Dermis microvascular lymphatic vessel endothelial cell (primary cell): ENCODE measurements at places on chromosomes 3 and 15. TPM values are rescaled to one million over a fixed set of nuclear protein-coding genes. Genes with fewer than 3 reads are reported as not detected.

CCDC13 gene
- total RNA-seq = 0.13 and 0.25 TPM in 2 replicates

GPR160 gene
- total RNA-seq = 1.0 and 1.8 TPM in 2 replicates

ARHGEF3 gene
- 8.3 and 10.6 TPM in 2 replicates for total RNA-seq

B3GALNT1 gene
- total RNA-seq = 11.9 and 12.9 TPM in 2 replicates

BFSP2 gene
- total RNA-seq = not detected in 2 replicates

SLC51A gene
- not detected in 2 replicates for total RNA-seq

AGBL1 gene
- total RNA-seq = not detected in 2 replicates

FANCD2OS gene
- not detected in 2 replicates for total RNA-seq

TRIM71 gene
- total RNA-seq = under 0.01 TPM in 1 of 2 replicates, not detected in the other

TMEM115 gene
- total RNA-seq = 27.0 and 43.9 TPM in 2 replicates

CTXN2 gene
- total RNA-seq = not detected in 2 replicates

ALS2CL gene
- total RNA-seq = 4.9 and 5.4 TPM in 2 replicates

ZNF774 gene
- total RNA-seq = 0.64 and 1.1 TPM in 2 replicates

SACM1L gene
- total RNA-seq = 27.3 and 31.5 TPM in 2 replicates

ZNF502 gene
- 1.9 and 2.5 TPM in 2 replicates for total RNA-seq

A4GNT gene
- total RNA-seq = not detected in 2 replicates

NME9 gene
- total RNA-seq = 0.13 TPM in 1 of 2 replicates, not detected in the other

CAND2 gene
- total RNA-seq = 1.2 and 1.8 TPM in 2 replicates

GRK7 gene
- not detected in 2 replicates for total RNA-seq

LSG1 gene
- 50.1 and 51.6 TPM in 2 replicates for total RNA-seq

DUOXA1 gene
- total RNA-seq = not detected in 2 replicates

ATP10A gene
- under 0.01 TPM in 1 of 2 replicates, not detected in the other for total RNA-seq

DAZL gene
- total RNA-seq = not detected in 2 replicates

AADAC gene
- under 0.01 and 0.13 TPM in 2 replicates for total RNA-seq
